ENCODE measurements at places on chromosomes 13 and 19.

GRCh38 chr19:48325265-48325910, at the start of gene EMP3:
TSS of gene EMP3 (plus strand) at chr19:48325552. CDS start at chr19:48326845, 1,293 bp downstream.
- peak; percentile 42 for DNase-seq

DNA sequence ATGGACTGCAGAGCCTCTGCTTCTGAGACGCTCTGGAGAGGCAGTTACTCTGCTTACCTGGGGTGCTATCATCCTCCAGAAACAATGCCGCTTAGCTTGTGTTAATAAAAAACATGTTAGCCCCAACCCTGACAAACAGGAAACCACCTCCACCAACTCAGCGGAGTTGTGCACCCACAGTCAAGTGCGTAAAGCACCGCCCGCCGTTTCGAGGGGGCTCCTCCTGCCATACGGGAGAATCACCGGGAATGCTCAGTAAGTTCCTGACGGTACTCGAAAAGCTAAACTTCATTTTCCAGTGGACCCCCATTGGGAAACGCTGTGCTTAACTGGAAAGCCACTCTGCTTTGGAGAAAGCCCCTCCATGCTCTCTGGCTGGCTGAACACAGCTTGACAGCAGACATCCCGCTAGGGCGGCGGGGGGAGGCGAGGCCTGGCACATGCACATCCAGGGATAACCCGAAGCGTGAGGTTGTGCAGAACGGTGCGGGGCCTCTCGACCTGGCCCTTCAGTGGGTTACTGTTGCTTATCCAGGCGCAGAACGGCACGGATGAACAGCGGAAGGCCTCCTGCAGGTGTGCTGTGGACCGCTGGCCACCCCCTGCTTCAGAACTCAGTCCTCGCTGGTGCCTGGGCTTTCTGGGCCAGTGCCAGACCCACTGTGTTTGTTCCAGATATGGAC, 17.1 kb downstream of the GAS6 start:
- no peak for DNase-seq

- DNase-seq, result no peak
Measured at GRCh38 chr13:26280822-26281221, 26.9 kb downstream of the CDK8 start.

GRCh38 chr19:18464646-18465045, 26.7 kb upstream of the ISYNA1 start:
- no peak for DNase-seq

- no peak for DNase-seq
Measured at GRCh38 chr19:1110809-1111640, 7.2 kb downstream of the GPX4 start.

DNA sequence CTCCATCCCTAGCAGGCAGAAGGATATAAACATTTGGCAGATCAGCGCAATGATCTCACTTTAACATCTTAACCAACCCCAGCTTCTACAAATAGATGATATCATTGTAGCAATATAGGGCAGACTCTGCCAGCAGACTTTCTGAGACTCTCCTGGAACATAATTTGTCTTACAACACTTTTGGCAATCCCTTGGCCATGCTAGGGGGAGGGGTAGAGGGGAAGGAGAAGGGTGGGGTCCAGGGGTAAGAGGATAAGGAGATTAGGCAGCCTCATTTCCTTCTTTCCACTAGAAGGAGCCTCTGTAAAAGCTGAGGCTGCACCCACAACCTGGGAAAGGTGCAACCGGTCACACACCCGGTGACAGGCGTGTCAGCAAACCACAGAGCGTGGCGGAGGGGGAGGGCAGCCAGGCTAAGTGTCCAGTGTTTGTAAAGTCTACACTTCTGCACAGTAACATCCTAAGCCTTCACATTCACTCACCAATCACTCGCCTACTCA, 8.7 kb upstream of the UBAC2 start:
- DNase-seq, result no peak

DNA sequence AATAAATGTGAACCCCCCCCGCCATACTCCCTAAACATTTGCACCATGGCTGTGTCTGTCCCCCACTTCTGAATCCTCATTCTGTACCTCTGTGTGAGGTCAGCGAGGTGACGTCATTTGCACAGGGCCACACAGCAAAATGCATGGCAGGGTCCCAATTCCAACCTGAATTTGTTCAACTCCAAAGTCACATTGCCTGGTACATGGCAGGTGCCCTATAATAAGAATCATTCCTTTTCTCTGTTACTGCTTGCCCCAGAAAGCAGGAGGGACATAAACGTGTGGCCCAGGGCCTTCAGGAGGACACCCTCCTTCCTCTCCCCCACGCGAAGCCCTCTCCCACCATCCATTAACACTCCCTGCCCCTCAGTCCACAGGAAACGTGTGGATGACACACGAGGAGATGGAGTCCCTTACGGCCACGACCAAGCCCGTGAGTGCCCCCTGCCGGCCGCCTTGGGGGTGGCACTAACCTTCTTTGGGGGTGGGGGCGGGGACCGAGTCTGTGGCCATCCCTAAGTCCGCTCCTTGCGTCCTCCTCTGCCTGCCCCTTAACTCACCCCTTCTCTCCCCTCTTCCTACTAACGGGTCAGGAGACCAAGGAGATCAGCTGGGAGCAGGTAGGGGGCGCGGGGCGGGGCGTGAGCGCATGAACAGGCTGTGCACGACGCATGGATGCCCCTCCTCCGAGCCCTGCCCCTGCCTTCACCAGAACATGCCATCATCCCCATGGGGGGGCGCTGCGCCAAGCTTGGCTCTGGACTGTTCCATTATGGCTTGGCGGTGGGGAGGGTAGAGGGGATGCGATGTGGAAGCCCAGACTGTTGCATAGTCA, 9.4 kb downstream of the HRC start:
- DNase-seq, result peak; percentile 90

- no peak for DNase-seq
Measured at GRCh38 chr13:111482126-111482525, 161.7 kb downstream of the TEX29 start.

- no peak for DNase-seq
Measured at GRCh38 chr19:23346696-23347095, 48.6 kb downstream of the ZNF91 start.

DNA sequence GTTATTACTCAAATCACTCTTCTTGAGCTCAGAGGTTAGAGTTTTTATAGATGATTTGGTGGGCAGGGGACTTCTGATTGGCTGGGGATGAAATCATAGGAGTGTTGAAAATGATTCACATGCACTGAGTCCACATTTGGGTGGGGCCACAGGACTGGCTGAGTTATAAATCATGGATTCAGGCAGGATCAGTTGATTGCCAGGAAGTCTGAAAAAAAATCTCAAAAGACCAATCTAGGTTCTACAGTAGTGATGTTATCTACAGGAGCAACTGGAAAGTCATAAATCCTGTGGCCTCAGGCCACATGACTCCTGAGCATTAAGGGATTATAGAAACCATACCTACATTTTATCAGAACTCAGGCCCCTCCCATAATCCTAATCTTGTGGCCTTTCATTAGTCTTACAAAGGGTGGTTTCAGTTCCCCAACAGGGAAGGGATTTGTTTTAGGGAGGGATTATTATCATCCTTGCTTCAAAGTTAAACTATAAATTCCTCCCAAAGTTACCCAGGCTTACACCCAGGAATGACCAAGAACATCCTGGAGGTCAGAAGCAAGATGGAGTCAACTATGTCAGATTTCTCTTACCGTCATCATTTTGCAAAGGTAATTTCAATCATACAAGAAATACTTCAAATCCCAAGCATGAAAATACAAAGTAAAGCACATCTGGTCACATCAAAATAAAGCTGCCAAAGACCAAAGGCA, 5.6 kb upstream of the CCDC70 start:
- DNase-seq, result no peak

DNA sequence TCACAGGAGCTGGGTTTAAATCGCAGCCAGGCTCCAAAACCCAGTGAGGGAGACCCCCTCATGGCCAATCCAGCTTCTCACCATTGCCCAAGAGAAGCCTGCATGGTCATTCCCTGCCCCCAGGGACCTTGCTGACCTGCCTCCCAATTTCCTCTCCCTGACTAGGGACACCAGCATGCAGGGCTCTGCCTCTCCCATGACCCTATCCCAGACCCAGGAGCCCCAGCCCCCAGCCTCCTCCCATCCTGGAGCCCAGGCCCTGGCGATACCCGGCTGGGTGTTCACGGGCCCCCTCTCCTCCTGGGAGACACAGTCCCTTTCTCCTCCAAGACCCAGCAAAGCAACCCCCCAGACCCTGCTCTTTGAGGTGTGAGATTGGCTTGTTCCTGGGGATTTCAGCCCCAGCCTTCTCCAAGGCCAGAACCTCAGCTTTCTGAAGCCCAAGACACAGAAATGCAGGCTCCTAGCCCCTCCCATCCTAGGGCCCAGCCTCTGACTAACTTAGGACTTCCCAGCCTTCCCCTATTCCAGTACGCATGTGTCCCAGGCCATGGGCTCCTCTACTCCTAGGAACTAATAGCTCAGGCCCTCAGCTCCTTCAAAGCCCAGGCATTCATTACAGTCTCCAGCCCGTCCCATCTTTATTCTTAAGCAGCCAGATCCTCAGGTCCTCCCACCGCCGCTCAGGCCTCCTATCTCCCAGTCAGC, 1.1 kb downstream of the GYS1 start:
- DNase-seq, result peak; percentile 65

- DNase-seq, result no peak
Measured at GRCh38 chr19:5940260-5941208, 26.5 kb downstream of the CAPS start.

DNA sequence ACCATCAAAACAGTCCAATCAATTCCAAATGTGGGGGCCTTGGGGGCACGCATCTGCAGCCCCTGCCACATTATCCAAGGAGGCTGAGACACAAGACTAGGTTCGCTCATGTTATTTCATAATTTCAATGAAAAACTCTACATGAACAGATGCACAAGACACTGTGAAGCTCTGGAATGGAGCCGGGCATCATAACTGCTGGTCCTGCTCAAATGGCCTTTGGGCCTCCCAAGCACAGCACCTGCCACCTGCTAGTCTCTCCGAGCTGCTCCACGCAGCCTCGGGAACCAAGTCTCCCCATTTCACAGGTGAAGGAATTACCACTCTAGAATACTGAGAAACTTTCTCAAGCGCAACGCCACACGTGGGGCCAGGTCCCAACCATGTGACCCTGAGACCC, 16.9 kb downstream of the CARS2 start:
- DNase-seq, result no peak

- DNase-seq, result no peak
Measured at GRCh38 chr13:84605927-84606326, 723.7 kb upstream of the SLITRK1 start.

DNA sequence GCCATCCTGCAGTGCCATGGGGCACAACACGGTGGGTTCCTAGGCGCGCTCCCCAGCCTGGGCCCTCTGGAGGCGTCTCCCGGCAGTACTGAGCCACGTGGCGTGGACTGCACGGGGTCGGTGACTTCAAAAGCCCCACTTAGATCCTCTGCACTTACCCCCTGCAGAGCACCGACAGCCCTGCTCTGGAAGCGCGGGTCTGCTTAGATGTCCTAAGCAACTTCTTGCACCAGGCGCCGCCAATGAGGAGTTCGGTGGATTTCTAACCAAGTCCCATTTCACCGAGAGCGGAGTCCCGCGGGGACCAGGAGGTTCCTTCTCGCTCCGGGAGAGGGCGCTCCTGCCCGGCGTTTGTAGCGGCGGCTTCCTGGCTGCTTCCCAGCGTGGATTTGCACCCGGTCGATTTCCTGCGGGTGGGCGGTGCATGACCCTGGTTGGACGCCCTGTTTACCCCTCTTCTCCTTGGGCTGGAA, 25.2 kb upstream of the ZNF845 start:
- DNase-seq, result no peak

- DNase-seq, result no peak
Measured at GRCh38 chr13:27852491-27852890, 60.2 kb downstream of the GSX1 start.

- DNase-seq, result no peak
Measured at GRCh38 chr19:14404312-14404711, 14.8 kb downstream of the DDX39A start.

- DNase-seq, result no peak
Measured at GRCh38 chr19:37869766-37870340, 36.5 kb downstream of the WDR87 start.

- DNase-seq, result no peak
Measured at GRCh38 chr13:33058776-33059327, 42.6 kb downstream of the KL start.

GRCh38 chr13:67481445-67481844, 251.3 kb upstream of the PCDH9 start:
- DNase-seq, result no peak

GRCh38 chr13:30832845-30833332, 73.2 kb upstream of the MEDAG start:
- peak; percentile 67 for DNase-seq

DNA sequence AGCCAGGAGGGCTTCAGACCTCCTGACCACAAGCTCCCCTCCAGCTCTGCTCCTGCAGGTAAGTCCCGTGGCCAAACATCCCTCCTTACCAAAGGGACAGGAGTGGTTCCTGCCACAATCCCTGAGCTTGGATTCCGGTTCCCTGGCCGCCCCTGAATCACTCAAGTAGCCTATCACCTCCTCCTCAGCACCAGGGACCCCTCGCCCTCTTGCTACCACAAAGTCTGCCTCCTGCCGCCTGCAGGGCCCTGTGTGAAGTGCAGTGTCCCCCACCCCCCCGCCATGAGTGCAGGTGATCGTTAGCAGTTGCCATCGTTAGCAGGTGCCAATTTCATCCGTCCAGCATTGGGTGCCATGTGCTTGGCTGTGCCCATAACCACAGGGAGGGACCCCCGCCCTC, 40.8 kb upstream of the RANBP3 start:
- DNase-seq, result no peak

DNA sequence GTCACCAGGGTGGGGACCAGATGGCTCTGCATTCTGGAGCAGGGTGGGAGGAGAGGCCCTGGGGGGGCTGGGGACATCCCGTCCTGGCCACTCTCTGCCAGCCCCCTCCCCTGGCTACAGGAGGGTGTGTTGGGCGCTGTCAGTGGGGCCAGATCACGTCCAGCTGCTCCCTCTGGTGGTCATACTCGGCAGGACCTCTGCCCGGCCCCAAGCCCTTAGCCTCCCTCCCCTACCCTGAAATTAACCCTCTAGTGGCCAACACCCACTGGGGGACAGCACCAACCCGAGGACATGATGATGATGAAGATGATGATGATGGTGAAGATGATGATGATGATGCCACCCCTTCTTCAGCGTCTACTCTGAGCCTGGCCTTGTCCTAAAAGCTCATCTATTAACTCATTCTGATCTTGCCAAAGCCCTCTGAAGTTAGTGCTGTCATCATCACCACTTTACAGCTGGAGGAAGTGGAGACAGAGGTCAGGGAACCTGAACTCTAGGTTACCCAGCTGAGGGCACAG, 590 bp upstream of the LGI4 start:
- DNase-seq, result peak; percentile 98

DNA sequence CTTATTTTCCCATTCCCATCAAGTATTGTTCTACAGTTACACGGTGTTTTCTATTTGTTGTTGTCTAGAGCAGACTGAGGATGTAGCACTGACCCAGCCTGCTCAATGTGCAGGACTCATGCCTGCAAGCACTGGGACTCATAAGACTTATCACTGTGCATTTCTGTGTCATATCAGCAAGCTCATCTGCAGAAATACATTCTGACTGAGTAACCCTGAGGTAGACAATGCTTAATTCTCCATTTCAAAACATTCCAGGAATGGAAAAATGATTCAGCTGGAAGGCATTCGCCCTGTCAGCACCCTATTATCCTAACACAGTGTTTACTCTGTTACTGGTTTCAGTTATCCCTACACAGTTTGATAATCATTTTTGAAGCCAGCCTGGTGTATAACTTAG, 2506.4 kb downstream of the PCDH9 start:
- peak; percentile 18 for DNase-seq

- DNase-seq, result no peak
Measured at GRCh38 chr13:42333613-42334328, 61.8 kb downstream of the AKAP11 start.
